Thymus (tissue), 14 donors: ENCODE measurements at places on chromosomes 16 and 17. TPM values are rescaled to one million over a fixed set of nuclear protein-coding genes. Genes with fewer than 3 reads are reported as not detected.
A peak's percentile ranks its signal among the peaks of the same experiment; 100 is the strongest.

Gene KRTAP9-2
- not detected for total RNA-seq

- H3K27me3 ChIP-seq = no peaks in the 10 kb centered on the region
- H3K4me1 ChIP-seq = peaks cover 10% of the 10 kb centered on the region
- H3K4me3 ChIP-seq = peak overlapping the region; percentile 82
- DNase-seq = no peak
- peak overlapping the region; percentile 91 for H3K27ac ChIP-seq
- no peaks in the 10 kb centered on the region for H3K36me3 ChIP-seq
These were observed 1.1 kb upstream of the TFAP4 start for GRCh38 chr16:4273858-4274311.

DNA sequence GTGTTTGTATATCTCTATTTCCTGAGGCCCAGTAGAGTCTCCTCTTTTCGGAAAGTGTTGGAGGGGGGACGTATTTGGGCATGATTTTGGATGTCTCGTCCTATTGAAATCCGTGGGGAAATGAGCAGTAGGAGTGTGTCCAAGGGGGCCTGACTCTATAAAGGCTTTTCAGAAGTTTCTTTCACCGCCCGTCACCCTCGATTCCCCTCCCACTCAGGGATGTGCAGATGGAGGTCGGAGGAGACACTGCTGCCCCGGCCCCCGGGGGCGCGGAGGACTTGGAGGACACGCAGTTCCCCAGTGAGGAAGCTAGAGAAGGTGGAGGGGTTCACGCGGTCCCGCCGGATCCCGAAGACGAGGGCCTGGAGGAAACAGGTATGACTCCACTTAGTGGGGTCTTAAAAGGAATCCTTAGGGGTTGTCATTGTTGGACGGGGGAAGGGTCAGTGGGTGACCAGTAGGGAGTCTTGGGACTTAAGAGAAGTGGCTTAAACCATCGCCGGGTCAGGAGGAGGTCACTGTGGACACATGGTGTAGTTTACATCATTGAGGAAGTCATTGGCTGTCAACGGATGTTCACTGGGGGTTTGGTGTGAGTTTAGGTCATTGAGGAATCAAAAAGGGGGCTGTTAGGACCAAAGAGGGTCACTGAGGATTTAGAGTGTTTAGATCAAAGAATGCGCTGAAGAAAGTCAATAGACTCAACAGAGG is 424 bp downstream of the MON1B start:
- DNase-seq = no peak
- peak overlapping the region; percentile 89 for H3K4me3 ChIP-seq
- peaks cover 34% of the 10 kb centered on the region for H3K36me3 ChIP-seq
- H3K4me1 ChIP-seq = peaks cover 18% of the 10 kb centered on the region

Gene DUXB
- not detected for total RNA-seq

DNA sequence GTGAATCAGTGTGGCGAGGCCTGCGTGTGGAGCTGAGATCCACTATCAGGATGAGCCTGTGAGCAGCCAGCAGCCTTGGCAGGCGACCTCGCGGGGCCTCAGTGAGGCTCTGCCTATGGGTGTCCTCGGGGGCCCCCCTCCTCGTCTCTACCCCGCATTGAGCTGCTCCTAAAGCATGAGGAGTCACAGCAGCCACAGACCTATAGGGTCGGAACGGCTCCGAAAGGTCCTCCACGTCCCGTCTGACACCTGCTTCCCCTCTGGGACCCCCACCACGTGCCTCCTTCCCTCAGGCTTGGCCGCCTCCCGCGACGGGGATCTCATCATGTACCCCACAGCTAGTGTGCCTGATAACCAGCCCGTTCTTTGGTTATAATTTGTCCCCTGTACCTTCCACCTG is 28.8 kb downstream of the GRIN2C start:
- H3K36me3 ChIP-seq = no peaks in the 10 kb centered on the region
- H3K27ac ChIP-seq = no peak overlapping the region
- no peak overlapping the region for H3K4me3 ChIP-seq

- no peak for DNase-seq
- peaks cover 17% of the 10 kb centered on the region for H3K4me1 ChIP-seq
- peaks cover 4% of the 10 kb centered on the region for H3K27me3 ChIP-seq
These were observed 4.0 kb downstream of the AKTIP start for GRCh38 chr16:53498984-53499383.

- DNase-seq = no peak
- no peaks in the 10 kb centered on the region for H3K36me3 ChIP-seq
- H3K4me1 ChIP-seq = no peaks in the 10 kb centered on the region
- no peak overlapping the region for H3K4me3 ChIP-seq
These were observed 54.9 kb upstream of the MYH10 start for GRCh38 chr17:8685381-8685780.

DNA sequence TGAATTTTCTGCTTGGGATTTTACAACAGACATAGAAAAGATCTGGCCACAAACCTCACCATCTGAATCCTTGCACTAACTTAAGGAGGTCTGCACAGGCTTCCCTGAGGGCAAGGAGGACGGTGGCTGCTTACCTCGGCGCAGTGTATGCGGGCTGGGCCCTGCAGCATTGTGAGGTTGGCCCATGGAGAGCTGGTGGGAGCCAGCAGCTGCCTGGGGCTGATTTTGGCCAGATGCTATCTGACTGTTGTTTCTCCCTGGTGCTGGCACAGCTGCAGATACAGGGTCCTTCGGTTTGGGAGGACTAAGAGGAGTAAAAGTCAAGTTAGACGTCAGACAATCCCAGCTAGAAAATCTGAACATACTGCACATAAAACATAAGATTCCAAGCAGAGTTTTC is 79.8 kb downstream of the ARHGAP17 start:
- no peak overlapping the region for H3K4me3 ChIP-seq
- H3K36me3 ChIP-seq = peaks cover 59% of the 10 kb centered on the region
- H3K27me3 ChIP-seq = no peaks in the 10 kb centered on the region

DNA sequence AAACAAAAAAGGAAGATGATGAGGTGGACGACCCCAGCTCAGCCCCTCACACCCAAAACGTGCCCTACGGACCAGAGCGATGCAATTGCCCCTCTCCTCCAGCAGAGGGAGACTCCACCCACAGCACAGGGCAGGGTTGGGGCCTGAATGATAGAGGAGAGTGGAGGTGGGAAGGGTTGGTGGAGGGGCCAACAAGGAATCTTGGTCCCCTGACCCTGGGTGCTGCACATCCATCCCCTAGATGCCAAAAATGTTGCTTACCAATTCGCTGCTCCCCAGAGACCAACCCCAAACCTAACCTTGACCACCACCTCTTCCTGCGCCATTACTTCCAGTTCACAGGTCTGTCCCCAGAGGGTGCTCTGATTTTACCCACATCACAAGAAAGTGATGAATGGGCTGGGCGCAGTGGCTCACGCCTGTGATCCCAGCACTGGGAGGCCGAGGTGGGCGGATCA is 12.9 kb downstream of the P2RX5 start:
- H3K27me3 ChIP-seq = no peaks in the 10 kb centered on the region
- peak overlapping the region; percentile 46 for H3K4me3 ChIP-seq
- H3K36me3 ChIP-seq = peaks cover 62% of the 10 kb centered on the region
- DNase-seq = no peak
- no peaks in the 10 kb centered on the region for H3K4me1 ChIP-seq

GRCh38 chr16:68972013-68972412 is 128.7 kb downstream of the TANGO6 start:
- peaks cover 11% of the 10 kb centered on the region for H3K36me3 ChIP-seq
- no peak overlapping the region for H3K27ac ChIP-seq
- no peak overlapping the region for H3K4me3 ChIP-seq

- peaks cover 35% of the 10 kb centered on the region for H3K27me3 ChIP-seq
- no peak overlapping the region for H3K27ac ChIP-seq
- no peaks in the 10 kb centered on the region for H3K36me3 ChIP-seq
These were observed 5.0 kb downstream of the GCGR start for GRCh38 chr17:81808778-81809555.

GRCh38 chr17:81932333-81932983 is 4.6 kb downstream of the PYCR1 start:
- no peak overlapping the region for H3K27ac ChIP-seq
- H3K36me3 ChIP-seq = no peaks in the 10 kb centered on the region
- peaks cover 32% of the 10 kb centered on the region for H3K4me1 ChIP-seq
- no peak overlapping the region for H3K4me3 ChIP-seq

Gene TEX19
- total RNA-seq = 0.57 TPM

DNA sequence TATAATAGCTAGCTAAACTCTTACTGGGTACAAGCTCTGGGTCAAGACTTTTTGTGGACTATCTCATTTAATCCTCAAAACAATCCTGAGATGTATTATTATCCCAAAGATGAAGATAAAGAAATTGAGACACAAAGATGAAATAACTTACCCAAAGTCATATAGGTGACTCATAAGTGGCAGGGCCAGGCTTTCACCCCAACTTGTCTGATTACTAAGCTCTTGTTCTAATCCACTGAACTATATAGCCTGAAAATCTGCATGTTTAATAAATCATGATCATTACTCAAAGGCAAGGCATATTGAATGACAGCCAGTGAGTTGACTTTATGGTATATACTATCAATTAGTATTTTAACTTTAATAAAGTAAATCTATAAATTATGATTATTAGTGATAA is 77.4 kb downstream of the SKAP1 start:
- no peak overlapping the region for H3K4me3 ChIP-seq
- no peaks in the 10 kb centered on the region for H3K4me1 ChIP-seq
- no peaks in the 10 kb centered on the region for H3K27me3 ChIP-seq
- H3K27ac ChIP-seq = no peak overlapping the region
- no peaks in the 10 kb centered on the region for H3K36me3 ChIP-seq
- no peak for DNase-seq

DNA sequence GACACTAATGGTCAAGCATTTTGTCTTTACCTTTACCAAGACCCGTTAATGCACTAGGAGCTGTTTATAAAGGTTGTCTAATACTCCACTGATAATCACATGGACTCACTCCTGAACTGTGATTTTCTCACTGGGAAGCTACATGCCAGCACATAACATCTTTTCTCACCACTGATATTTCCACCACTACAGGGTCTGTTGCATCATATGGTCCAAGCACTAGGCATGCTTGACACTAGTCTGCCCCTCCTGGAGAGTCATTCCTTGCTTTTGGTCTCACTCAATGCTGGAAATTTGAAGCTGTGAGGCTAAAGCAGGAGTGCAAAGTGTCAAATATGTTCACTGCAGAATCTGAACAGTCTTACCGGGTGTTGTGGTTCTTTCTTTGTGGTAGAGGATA is 1576.8 kb downstream of the CDH8 start:
- no peaks in the 10 kb centered on the region for H3K27me3 ChIP-seq
- H3K27ac ChIP-seq = no peak overlapping the region
- no peaks in the 10 kb centered on the region for H3K36me3 ChIP-seq
- H3K4me1 ChIP-seq = no peaks in the 10 kb centered on the region
- H3K4me3 ChIP-seq = no peak overlapping the region
- no peak for DNase-seq

Gene GAS2L2
- total RNA-seq = not detected

- no peak for DNase-seq
- no peaks in the 10 kb centered on the region for H3K27me3 ChIP-seq
- no peak overlapping the region for H3K4me3 ChIP-seq
- H3K4me1 ChIP-seq = no peaks in the 10 kb centered on the region
These were observed 189.7 kb upstream of the ZFHX3 start for GRCh38 chr16:73237601-73238000.

DNA sequence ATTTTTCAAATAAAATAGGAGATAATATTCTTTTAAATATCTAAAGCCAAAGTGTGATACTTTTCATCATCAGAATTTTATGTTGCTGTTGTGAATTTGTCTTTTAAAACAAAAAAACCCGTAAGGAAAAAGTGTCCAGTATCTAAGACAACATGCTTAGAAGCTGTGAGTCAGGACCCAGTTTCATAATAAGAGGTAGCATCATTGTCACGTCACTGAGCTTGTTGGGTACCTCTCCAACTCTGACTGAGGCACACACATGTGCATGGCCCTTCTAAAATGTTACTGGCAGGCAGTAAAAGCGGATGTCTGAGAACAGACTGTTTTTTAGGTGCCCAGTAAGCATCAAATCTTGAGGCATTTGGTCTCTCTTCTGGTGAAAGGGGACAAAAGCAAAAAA is 2.5 kb downstream of the CIAPIN1 start:
- H3K36me3 ChIP-seq = peaks cover 10% of the 10 kb centered on the region
- H3K4me1 ChIP-seq = peaks cover 15% of the 10 kb centered on the region
- no peaks in the 10 kb centered on the region for H3K27me3 ChIP-seq
- no peak overlapping the region for H3K27ac ChIP-seq
- DNase-seq = no peak
- no peak overlapping the region for H3K4me3 ChIP-seq

DNA sequence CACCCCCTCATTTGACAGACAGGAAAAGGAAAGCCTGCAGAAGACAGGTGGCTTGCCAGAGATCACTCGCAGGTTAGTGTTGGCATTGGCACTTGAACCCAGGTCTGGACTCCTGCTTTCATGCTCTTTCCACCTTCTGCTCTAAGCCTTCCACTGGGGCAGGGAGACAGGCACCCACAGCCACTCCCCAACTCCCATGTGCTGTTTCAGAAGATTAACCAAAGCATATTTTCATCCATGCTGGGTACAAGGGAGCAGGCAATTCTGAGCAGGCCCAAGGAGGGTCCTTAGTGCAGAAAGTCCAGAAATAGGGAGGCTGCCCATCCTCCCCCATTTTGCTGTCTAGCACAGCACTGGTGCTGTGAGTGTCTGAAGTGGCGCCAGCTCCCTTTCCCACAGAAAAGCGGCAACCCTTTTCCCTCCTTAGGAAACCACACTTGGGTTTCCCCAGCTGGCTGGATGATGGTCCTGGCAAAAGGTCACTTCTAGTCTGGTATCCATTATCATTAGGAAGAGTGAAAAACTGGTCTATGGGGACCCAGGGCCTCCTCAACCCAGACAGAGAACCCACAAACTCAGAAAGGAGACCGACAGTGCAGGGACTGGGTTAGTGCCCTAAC is 2.0 kb upstream of the CAVIN1 start:
- no peaks in the 10 kb centered on the region for H3K36me3 ChIP-seq
- H3K4me1 ChIP-seq = peaks cover 28% of the 10 kb centered on the region
- no peak overlapping the region for H3K4me3 ChIP-seq
- no peak overlapping the region for H3K27ac ChIP-seq
- peaks cover 38% of the 10 kb centered on the region for H3K27me3 ChIP-seq

DNA sequence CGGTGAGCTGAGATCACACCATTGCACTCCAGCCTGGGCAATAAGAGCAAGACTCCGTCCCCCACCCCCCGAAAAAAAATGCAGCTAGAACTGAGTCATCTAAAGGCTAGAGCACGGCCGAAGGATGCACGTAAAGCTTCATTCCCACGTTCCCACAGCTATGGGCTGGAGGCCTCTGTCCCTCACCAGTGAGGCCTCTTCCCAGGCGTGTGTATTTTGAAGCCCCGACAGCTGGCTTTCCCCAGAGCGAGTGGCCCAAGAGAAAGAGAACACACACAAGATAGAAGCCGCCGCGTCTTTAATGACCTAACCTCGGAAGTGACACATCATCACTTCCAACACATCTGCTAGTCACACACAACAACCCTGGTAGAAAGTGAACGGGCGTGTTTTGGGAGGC is 6.6 kb upstream of the KCTD5 start:
- no peaks in the 10 kb centered on the region for H3K36me3 ChIP-seq
- no peak overlapping the region for H3K27ac ChIP-seq
- no peak overlapping the region for H3K4me3 ChIP-seq
- H3K4me1 ChIP-seq = peaks cover 7% of the 10 kb centered on the region
- H3K27me3 ChIP-seq = no peaks in the 10 kb centered on the region

Gene MYH13
- total RNA-seq = under 0.01 TPM

Gene TRPV2
- 29.0 TPM for total RNA-seq
